ENCODE measurements at places on chromosomes 11 and 22. TPM values are rescaled to one million over a fixed set of nuclear protein-coding genes. Genes with fewer than 3 reads are reported as not detected.

Gene OR51E2
- total RNA-seq, result not detected

Gene SERHL2
- total RNA-seq, result 1.3 TPM

Gene HORMAD2
- total RNA-seq, result not detected

Gene CST6
- not detected for total RNA-seq

GRCh38 chr11:105937738-105938137, 84.3 kb downstream of the MSANTD4 start:
- no peak overlapping the region for H3K27ac ChIP-seq
- no peak overlapping the region for H3K4me3 ChIP-seq
- DNase-seq, result no peak
- no peaks in the 10 kb centered on the region for H3K4me1 ChIP-seq

DNA sequence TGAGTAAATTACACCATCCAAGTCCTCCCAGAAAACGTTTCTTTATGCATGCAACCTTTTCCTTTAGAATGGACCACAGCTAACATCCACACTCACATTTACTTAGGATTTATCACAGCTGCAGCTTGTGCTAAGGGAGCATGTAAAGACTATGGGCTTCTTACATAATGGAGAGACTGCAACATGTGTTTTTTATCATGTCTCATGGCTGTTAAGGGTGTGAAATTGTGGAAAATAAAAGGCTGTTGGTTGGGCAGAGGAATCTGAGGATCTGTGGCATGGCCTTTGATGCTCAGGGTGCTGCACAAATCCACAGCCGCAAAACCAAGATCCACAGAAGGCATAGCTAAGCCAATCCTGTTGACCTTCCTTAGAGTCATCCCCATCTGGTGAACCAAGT, 112.0 kb upstream of the MTNR1B start:
- no peaks in the 10 kb centered on the region for H3K27me3 ChIP-seq
- H3K4me3 ChIP-seq, result no peak overlapping the region
- no peaks in the 10 kb centered on the region for H3K36me3 ChIP-seq
- H3K4me1 ChIP-seq, result no peaks in the 10 kb centered on the region

DNA sequence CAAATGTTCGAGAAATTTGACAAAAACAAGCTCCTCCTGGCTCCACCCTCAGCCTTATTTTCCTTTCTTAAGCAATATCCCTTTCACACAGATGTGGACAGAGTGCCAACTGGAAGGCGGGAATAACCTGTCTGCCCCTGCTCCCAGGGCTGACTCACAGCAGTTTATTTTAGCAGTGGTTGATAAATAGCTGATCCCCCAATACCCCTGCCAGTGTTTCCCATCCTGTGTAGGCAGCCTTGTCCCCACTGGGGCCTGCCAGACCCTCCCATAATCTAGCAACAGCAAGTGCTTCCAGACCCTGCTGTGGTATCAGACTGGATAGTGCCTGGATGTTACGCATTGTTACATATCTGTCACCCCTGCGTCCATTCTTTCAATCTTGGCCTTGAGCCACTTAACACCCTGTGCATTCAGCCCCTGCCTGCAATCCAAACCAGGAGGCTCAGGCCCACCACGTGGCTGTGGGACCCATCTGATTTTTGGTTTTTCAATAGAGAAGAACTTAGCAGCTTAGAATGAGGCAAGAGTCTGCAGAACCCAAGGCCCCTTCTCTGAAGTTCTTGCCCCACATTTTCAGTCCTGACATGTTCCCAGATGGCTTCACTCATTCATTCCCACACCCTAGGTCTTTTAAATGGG, 53.7 kb downstream of the PARVA start:
- H3K36me3 ChIP-seq, result no peaks in the 10 kb centered on the region
- DNase-seq, result no peak
- H3K4me3 ChIP-seq, result no peak overlapping the region
- H3K27me3 ChIP-seq, result no peaks in the 10 kb centered on the region

DNA sequence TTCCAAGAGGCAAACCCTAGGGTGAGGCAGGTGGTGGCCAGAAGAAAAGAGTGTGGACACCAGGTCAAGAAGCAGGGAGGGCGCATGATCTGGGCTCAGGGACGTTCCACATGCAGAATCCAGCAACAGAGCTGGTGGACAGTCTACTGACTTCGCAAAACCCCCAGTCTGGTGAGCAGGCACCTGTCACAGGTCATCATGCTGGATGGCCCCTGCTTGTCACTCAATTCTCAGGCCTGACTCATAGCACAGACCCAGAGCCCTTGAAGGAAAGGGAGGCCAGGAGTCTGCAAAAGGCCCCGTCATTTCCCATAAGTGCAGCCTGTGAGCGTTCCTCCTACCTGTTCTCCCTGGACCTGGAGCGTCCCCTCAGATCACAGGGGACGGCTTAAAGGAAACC, 18.2 kb downstream of the APOL4 start:
- no peak overlapping the region for H3K27ac ChIP-seq
- no peaks in the 10 kb centered on the region for H3K27me3 ChIP-seq
- no peaks in the 10 kb centered on the region for H3K36me3 ChIP-seq
- H3K4me1 ChIP-seq, result peaks cover 3% of the 10 kb centered on the region
- H3K4me3 ChIP-seq, result no peak overlapping the region
- DNase-seq, result no peak

GRCh38 chr11:121933694-121934093, 182.3 kb downstream of the BLID start:
- no peak overlapping the region for H3K27ac ChIP-seq
- no peaks in the 10 kb centered on the region for H3K36me3 ChIP-seq
- H3K4me3 ChIP-seq, result no peak overlapping the region
- H3K27me3 ChIP-seq, result no peaks in the 10 kb centered on the region
- H3K4me1 ChIP-seq, result no peaks in the 10 kb centered on the region
